ENCODE measurements at places on chromosomes 1 and 21.

GRCh38 chr1:242083742-242084141 is 84.8 kb upstream of the MAP1LC3C start:
- DNase-seq = no peak

DNA sequence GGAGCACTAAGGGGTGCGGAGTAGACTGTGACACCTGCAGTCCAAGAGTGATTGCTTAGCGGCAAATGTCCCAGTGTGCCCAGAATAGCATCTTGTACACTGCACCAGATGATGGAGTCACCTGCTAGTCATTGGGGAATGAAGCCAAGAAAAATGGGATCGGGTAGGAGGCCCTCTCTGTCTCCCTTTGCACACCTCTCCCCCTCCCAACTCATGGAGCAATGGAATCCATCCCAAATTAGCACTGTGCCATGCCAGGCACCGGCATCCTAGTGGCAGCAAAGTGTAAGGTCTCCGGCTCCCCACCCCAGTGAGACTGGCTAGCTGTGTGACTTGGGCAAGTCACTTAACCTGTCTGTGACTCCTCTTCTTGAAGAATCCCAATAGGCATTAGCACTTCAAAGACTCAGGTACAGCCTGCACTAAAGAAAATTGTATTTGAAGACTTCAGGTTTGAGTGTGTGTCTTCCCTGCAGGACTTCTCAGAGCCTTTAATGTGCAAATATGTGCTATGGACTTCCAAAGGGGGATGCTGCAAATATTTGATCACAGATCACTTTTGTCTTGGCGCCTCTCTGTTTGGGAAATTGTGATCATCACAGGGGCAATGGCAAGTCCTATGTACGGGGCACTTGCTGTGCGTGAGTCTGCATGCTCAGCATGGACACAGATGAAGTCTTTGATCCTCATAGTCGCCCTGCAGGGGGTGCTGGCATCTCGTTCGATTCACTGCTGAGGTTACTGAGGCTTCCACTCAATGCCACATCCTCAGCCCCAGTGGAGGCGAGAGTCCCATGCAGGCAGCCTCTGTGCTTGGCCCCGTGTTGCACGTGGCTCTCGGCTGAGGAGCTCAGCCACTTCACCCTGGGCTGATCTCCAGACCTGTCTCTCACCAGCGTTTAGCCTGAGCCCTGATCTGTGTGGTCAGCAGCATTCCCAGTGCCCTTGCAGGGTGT is 272.9 kb upstream of the C1orf174 start:
- no peak for DNase-seq

- no peak for DNase-seq
Measured at GRCh38 chr1:40270152-40270834, 12.3 kb downstream of the ZMPSTE24 start.

GRCh38 chr1:118151312-118151937 is 33.6 kb downstream of the SPAG17 start:
- peak; percentile 8 for DNase-seq

GRCh38 chr1:26848941-26849774 is 13.8 kb upstream of the SFN start:
- no peak for DNase-seq

DNA sequence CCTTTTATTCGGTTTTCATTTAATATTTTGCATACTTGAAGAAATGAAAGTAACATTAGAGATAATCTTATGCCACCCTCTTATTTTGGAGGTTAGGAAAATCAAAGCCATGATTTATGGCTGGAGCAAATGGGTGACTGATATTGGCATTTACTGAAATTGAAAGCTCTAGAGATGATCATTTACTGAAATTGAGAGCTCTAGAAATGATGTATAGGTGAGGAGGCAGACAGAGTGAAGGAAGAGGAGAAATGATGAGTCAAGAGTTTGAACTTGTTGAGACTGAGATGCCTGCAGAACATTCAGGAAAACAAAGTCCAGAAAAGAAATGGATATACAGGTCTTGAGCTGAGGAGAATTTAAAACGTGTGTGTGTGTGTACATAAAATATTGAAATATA is 217.6 kb downstream of the LTN1 start:
- no peak for DNase-seq

- no peak for DNase-seq
Measured at GRCh38 chr1:38004284-38005108, 818 bp downstream of the FHL3 start.

DNA sequence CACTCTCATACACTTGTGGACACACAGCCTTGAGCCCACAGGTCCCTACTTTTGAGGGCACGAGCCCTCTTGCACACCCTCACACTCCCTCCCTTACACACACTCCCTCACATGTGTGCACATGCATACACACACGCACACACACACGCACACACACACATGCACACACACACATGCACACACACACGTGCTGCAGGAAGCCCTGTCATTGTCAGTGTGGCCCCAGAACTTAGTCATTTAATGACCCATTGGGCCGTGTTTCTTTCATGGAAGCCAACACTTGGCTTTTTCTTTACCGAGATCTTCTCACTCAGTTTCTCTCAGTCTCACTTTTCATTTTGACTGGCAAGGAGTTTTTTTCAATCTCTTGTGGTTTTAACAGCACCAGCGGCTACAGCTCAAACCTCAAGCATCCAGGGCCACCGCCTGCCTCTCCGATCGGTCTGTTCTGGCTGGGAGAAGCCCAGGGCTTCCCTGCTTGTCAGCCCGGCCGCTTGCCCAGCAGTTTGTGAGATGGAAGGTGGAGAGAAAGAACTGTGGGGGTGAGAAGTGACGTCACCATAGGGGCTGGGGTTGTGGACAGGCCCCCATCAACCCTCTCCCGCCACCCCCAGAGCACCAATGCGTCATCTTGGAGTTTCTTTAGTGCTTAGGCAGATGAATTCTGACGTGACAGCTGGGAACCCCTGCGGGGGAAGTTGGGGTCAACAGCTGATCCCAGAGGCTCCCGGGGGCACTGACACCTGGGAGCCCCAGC is 15.8 kb upstream of the TNFRSF8 start:
- DNase-seq = peak; percentile 94

DNA sequence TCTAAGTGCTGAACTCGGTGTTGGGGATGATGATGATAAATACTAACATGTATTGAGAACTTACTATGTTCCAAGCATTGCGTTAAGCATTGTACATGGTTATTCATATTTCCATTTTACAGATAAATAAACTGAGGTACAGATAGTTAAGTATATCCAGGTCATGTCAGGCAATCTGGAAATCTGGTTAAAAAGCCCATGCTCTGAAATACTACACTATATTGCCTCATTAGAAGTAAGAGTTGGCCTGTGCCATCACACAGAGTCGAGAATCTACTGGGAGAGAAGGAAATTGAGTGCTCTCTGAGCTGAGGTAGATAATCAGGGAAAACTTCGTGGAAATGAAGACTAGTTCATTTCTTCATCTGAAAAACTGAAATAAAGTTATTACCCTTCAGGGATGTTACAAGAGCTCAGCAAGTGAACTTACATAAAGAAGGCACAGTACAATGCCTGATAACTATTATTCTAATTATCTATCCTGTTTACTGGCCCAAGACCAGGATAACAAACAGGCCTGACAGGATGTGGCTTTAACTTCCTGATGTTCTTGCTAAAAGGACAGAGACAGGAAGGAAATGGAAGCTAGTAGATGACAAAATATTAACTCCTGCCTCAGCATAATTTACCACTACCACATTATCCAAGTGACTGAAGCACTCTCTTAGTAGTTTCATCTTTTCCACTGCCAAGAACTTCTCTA is 85.6 kb downstream of the EPS15 start:
- no peak for DNase-seq

- no peak for DNase-seq
Measured at GRCh38 chr1:201946224-201946908, at the start of gene LMOD1. TSS of gene LMOD1 (minus strand) at chr1:201946548. CDS start at chr1:201946340, 208 bp downstream.

- no peak for DNase-seq
Measured at GRCh38 chr1:24654010-24654409, 10.9 kb downstream of the SRRM1 start.

DNA sequence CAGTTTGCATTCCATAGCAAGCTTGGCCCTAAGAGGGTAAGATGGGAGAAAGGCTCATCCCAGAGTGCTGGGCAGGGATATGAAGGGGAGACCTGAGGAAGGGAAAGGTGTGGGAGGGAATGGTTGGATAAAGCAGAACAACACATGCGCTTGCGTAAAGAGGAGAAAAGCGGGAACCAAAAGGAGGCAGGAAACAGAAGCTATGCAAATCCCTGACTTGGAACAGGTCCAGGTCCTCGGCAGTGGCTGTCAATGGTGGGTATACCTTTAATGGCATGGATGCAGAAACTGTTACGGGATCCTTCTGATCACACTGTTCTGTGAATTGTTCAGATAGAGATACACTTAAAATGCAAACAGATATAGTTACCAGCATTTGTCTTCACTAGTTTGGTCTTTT is 455.6 kb downstream of the SIPA1L2 start:
- no peak for DNase-seq

GRCh38 chr1:241869022-241869421 is 21.0 kb downstream of the EXO1 start:
- no peak for DNase-seq

DNA sequence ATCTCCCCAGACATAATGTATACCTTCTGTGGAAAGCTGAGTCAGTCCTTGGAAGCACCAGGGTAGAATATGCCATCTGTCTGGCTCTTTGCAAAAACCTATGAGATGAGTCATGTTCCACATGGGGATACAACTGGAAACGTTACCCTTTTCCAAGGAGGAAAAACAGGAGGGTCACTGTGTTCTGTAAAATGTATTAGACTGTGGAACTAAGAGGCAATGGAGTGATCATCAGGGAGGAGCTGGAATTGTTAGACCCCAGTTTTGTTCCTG is 16.1 kb upstream of the PSMD4 start:
- no peak for DNase-seq

DNA sequence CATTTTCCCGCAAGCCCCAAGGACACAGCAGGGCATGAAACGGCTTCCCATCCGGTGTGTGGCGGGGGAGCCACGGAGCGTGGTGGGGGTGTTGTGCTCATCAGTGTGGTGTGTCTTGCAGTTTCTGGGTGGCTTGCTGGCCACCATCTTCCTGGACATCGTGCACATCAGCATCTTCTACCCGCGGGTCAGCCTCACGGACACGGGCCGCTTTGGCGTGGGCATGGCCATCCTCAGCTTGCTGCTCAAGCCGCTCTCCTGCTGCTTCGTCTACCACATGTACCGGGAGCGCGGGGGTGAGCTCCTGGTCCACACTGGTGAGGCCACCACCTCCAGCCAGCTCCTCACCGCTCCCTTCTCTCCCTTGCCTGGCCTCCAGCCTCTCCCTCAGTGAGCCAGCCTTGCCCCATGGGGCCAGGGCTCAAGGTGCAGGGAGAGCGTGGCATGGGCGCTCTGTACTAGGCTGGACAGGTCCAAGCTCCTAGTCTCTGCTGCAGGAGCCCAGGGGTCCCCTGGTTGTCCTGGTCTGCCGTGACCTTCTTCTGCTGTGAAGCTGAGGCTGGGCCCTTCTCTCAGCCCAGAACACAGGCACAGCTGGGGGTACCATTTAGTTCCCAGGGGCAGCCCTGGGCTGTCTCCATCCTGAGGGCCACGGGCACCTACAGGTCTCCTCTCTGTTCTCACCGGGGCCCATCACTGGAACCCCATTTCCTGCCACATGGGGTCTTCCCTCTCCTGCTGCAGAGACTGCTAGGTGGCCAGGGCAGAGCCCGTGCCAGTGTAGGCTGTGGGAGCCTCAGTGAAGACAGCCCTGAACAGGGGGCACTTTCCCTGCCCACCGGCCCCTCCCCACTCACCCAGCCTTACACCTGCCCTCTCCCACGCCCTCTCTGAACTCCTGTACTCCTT is 12.6 kb downstream of the AGTRAP start:
- no peak for DNase-seq

DNA sequence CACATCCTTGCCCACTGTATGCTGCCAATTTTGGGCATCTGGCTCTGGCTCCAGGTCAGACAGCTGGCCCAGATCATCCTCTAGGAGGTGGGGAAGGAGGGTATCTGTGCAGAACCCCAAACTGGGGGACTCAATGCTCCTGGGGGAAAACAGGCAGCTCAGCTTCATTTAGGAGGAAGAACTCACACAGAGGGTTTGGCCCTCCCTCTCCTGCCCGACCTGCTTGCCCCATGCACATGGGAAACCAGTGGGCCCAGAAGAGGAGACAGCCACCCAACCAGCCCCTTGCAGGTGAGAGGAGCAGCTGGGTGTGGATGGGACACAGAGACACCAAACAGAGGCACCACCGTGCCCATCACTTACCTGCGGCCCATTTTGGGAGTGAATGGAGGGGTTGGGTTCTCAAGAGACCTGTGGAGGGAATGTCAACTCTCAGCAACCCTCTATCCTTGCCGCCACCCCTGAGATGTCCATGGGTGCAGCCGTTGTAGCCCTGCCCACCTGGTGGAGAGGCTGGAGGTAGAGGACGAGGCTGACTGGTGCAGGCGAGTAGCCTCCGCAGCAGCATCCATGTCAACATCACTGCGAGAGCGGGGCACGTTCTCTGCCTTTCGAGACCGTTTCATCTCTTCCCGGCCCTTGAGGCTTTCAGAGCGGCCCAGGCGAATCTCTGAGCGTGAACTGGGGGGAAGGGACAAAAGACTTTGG is 27.5 kb downstream of the LRRC71 start:
- DNase-seq = no peak

DNA sequence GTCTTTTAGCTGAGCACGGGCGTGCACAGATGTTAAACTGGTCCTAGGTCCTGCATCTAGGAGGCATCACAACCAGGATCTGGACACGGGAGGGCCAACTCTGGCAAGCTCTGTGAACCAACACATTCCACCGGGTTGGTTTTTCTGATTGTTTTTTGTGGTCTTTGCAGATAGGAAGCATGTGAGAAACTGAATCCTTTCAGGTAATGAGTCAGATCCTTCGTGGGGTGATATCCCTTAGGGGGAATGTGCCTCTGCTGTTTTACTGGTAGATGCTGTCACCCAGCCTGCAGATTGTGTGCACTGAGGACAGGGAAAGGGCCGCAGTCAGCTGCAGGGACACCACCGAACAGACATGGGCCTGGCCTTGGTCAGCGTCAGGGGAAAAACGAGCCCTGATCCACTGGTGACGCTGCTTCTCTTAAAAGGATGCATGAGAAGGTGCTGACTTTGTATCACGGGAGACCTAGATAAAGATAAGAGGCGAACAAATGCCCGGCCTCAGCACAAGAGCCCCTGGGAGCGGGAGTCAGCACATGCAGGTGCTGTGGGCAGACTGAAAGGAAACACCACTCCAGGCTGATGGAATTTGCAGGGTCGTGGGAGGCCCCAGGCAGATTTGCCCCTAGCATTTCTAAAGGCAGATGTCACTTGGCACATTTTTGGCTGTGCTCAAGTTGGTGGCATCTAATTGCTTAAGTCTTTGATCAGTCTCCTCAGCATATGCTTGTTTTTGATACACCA is 51.1 kb downstream of the DOP1B start:
- DNase-seq = no peak

DNA sequence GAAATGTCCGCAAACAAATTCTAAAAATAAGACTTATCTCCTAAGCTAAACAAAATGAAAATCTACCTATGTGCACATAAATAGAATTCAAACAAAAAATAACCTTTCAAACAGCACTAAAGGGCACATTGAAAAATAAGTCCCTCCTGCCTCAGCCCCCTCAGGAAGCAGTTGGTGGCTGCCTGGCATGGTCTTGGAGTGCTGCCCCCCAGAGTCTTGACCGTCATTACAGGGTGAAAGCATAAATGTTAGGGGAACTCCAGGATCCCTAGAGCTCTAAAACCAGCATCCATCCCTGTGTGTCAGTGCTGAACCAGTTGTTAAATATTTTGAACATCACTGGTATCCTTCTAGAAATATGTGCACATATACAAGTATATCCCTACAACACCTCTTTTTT is 6.5 kb upstream of the NPL start:
- no peak for DNase-seq
